ENCODE measurements at places on chromosomes 13 and 19. TPM values are rescaled to one million over a fixed set of nuclear protein-coding genes. Genes with fewer than 3 reads are reported as not detected.
A peak's percentile ranks its signal among the peaks of the same experiment; 100 is the strongest.

Gene SPRED3
- total RNA-seq, result 3.2 TPM

DNA sequence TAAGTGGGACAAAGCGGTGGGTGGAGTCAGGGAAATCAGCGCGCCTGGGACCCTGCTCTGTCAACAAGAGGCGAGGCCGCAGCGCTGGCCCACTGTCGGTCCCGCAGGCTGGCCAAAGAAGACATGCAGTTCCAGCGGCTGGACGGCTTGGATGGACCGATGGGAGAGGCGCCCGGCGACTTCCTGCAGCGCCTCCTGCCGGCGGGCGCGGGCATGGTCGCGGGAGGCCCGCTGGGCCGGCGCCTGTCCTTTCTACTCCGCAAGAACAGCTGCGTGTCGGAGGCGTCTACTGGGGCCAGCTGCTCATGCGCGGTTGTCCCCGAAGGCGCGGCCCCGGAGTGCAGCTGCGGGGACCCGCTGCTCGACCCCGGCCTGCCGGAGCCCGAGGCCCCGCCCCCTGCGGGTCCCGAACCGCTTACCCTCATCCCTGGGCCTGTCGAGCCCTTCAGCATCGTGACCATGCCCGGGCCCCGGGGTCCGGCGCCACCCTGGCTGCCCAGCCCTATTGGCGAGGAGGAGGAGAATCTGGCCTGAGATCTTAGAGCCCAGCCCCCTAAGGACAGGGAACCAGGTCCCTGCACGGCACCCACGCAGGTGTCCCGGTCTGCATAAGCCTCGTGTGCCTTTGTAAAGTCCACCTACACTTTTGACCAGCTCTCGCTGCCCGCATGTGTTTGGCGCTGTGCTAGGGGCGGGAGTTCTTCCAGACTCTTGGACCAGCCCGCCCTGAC lies 6.1 kb downstream of the BEST2 start:
- H3K4me1 ChIP-seq, result peaks cover 4% of the 10 kb centered on the region
- peak; percentile 65 for DNase-seq
- no peak overlapping the region for H3K27ac ChIP-seq
- peaks cover 2% of the 10 kb centered on the region for H3K27me3 ChIP-seq
- peak overlapping the region; percentile 47 for H3K4me3 ChIP-seq

- H3K27ac ChIP-seq, result no peak overlapping the region
- no peak overlapping the region for H3K4me3 ChIP-seq
- H3K27me3 ChIP-seq, result peaks cover 1% of the 10 kb centered on the region
- peaks cover 8% of the 10 kb centered on the region for H3K36me3 ChIP-seq
- peaks cover 44% of the 10 kb centered on the region for H3K4me1 ChIP-seq
Measured at GRCh38 chr19:51246164-51246552, 4.7 kb upstream of the SIGLECL1 start.

DNA sequence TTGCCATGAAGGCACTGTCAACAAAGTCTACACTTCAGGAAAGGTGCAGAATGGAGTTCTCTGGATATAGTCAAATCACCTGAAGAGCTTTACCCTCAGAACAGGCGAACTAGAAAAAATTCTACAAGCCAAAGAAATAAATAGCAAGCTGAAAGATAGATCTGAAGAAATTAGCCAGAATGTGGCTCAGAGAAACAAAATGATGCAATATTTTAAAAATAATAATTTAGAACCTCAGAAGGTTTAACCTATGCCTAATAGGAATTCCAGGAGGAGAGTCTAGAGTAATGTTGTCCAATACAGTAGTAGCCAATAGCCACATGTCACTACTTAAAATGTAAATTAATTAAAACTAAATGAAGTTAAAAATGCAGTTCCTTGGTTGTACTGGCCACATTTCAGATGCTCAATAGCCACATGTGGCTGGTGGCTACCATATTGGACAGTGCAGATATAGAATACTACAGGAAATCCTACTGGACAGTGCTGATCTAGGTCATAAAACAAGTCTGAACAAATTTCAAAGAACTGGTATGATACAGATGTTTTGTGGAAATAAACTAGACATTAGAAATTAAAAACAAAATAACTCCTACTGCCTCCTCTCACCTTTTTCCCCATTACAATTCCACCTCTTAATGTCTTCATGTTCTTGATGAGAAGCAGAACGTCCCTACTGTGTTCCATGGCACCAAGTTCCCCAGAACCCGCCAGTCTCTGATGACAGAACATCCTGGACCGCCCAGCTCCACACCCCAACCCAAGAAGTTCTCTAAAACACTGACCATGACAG lies 679 bp upstream of the CDADC1 start:
- peak overlapping the region; percentile 96 for H3K27ac ChIP-seq
- peaks cover 11% of the 10 kb centered on the region for H3K27me3 ChIP-seq
- H3K36me3 ChIP-seq, result peaks cover 7% of the 10 kb centered on the region
- H3K4me3 ChIP-seq, result peak overlapping the region; percentile 93

DNA sequence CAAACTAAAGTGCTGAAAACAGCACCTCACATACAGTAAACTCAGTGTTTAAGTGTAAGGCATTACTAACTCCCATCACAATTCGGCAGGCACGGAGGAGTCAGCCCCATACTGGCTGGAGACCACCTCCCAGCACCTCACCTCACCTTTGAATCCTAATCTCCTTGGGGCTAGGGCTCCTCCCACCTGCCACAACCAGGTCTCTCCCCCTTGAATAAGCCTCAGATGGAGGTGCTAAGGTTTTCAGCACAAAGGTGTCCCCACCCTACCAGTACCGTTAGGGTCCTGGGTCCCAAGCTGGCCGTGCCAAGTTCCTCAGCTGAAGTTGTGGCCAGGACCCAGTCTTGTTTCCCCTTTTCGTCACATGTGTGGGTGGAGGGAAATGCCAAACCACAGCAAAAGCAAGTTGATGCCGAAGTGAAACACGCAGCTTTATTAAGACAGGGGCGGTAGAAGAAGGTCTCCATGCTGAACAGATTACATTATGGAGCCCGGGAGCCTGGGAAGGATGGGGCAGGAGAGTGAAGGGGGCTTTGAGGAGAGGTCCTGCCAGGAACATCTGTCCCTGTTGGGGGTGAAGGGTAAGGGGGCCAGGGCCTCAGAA lies at the start of gene IGFLR1:
Gene IGFLR1 (minus strand): TSS at position 332 of the 604 bp plus-strand sequence. CDS start 1,272 bp downstream, outside the sequence.
- H3K36me3 ChIP-seq, result peaks cover 40% of the 10 kb centered on the region
- H3K4me3 ChIP-seq, result peak within 1 kb of the TSS; percentile 95
- DNase-seq, result peak; percentile 65
- peak within 1 kb of the TSS; percentile 95 for H3K27ac ChIP-seq
- no peaks in the 10 kb centered on the region for H3K27me3 ChIP-seq
- peaks cover 31% of the 10 kb centered on the region for H3K4me1 ChIP-seq

- H3K4me1 ChIP-seq, result no peaks in the 10 kb centered on the region
- H3K27me3 ChIP-seq, result no peaks in the 10 kb centered on the region
- DNase-seq, result no peak
- no peak overlapping the region for H3K4me3 ChIP-seq
Measured at GRCh38 chr13:111423168-111423785, 102.8 kb downstream of the TEX29 start.

Gene TMTC4
- total RNA-seq, result 19.2 TPM

GRCh38 chr13:90968166-90968904 lies 379.2 kb upstream of the MIR17HG start:
- H3K27ac ChIP-seq, result no peak overlapping the region
- no peak for DNase-seq
- no peaks in the 10 kb centered on the region for H3K4me1 ChIP-seq
- H3K4me3 ChIP-seq, result no peak overlapping the region
- H3K27me3 ChIP-seq, result no peaks in the 10 kb centered on the region

Gene FUT1
- 0.27 TPM for total RNA-seq

Gene CBLC
- total RNA-seq, result not detected

DNA sequence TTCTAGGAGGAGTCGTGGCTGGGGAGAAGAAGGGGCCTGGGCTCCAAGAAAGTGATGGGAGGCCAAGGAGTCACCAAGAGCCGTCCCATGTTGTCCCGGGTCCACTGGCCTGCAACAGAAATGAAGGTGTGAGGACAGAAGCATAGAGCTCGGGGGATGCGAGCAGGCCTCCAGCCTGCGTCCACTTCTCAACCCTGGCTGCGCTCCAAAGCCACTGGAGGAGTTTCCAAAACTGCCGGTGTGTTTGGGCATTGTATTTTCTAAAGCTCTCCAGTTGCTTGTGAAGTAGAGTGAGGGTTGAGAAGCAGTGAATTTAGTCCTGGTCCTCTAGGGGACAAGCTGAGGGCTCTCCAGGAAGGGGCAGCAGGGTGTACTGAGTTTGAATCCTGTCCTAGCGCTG lies 13.0 kb downstream of the FFAR2 start:
- H3K4me3 ChIP-seq, result no peak overlapping the region
- H3K27me3 ChIP-seq, result peaks cover 5% of the 10 kb centered on the region
- DNase-seq, result no peak
- H3K4me1 ChIP-seq, result peaks cover 51% of the 10 kb centered on the region

- no peaks in the 10 kb centered on the region for H3K4me1 ChIP-seq
- H3K36me3 ChIP-seq, result no peaks in the 10 kb centered on the region
- no peak overlapping the region for H3K27ac ChIP-seq
- DNase-seq, result no peak
- no peak overlapping the region for H3K4me3 ChIP-seq
- H3K27me3 ChIP-seq, result no peaks in the 10 kb centered on the region
Measured at GRCh38 chr13:36683701-36684100, 9.9 kb downstream of the SERTM1 start.

- H3K27ac ChIP-seq, result no peak overlapping the region
- no peak overlapping the region for H3K4me3 ChIP-seq
- H3K36me3 ChIP-seq, result no peaks in the 10 kb centered on the region
- DNase-seq, result no peak
- H3K4me1 ChIP-seq, result no peaks in the 10 kb centered on the region
Measured at GRCh38 chr19:2678044-2678671, 24.3 kb downstream of the GNG7 start.

Gene ZNF497
- 2.2 TPM for total RNA-seq

Gene SLAIN1
- total RNA-seq, result 35.9 TPM
